Stimulated activated CD4-positive, alpha-beta T cell treated with anti-CD3 and anti-CD28 coated beads, Interleukin-15, amount 100 ng/mL, for 1 hour (primary cell): ENCODE measurements at places on chromosomes 7 and 10.

- no peak for DNase-seq
Measured at GRCh38 chr10:3548702-3549101, 236.3 kb downstream of the KLF6 start.

DNA sequence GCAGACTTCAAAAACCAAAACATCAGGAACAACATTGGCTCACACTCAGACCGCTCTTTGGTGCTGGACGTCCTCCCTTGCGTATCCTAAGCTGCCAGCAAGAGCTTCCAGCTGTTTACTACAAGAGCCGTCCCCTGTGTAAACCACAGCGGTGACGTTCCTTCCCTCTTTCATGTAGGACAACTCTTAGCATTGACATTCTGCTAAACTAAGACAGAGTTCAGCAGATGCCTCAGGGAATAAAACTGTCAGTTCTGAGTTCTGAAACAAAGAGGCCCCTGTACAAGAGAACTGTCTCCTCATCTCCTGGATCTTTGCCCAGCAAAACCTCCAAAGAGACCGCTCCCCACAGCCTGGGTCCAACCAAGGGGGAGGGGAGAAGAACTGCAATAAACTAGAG, 57.8 kb upstream of the OPALIN start:
- no peak for DNase-seq

DNA sequence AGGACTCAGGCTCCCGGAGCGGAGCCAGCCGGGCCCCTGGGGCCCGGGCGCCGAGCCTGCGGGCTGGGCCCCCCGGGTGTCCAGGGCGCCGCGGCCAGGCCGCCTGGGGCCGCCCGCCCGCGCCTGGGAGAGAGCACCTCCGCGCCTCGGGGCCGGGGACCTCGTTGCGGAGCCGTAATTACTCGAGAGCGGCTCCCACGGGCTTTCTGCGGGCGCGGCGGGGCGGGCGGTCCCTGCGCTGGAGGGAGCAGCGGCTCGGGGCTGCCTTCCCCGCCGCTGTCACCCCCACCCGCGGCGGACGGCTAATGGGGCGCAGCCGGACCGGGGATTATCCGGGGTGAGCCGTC, 1.5 kb downstream of the GNB2 start:
- DNase-seq: no peak

GRCh38 chr7:98964596-98964995, 86.3 kb downstream of the TRRAP start:
- no peak for DNase-seq

DNA sequence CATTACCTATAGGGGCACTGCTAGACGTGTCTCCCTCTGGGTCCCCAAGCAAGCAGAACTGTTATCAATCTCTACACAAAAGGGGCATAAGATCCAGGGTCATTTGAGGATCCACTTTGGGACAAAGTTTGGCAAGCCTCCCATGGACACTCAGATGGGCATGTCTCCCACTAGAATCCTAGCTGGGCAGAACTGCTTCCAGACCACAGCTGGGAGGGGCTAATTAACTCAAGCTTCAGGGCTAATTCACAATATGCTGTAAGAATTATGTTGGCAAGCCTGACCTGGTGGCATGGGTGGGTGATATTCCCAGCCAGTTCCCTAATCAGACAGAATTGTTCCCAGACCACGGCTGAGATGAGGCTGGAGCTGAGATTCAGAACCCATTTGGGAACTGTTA, 738.4 kb upstream of the FZD8 start:
- DNase-seq: no peak

GRCh38 chr10:97664282-97664850, 22.7 kb downstream of the AVPI1 start:
- no peak for DNase-seq

GRCh38 chr10:130717083-130717482, 580.9 kb downstream of the GLRX3 start:
- no peak for DNase-seq

DNA sequence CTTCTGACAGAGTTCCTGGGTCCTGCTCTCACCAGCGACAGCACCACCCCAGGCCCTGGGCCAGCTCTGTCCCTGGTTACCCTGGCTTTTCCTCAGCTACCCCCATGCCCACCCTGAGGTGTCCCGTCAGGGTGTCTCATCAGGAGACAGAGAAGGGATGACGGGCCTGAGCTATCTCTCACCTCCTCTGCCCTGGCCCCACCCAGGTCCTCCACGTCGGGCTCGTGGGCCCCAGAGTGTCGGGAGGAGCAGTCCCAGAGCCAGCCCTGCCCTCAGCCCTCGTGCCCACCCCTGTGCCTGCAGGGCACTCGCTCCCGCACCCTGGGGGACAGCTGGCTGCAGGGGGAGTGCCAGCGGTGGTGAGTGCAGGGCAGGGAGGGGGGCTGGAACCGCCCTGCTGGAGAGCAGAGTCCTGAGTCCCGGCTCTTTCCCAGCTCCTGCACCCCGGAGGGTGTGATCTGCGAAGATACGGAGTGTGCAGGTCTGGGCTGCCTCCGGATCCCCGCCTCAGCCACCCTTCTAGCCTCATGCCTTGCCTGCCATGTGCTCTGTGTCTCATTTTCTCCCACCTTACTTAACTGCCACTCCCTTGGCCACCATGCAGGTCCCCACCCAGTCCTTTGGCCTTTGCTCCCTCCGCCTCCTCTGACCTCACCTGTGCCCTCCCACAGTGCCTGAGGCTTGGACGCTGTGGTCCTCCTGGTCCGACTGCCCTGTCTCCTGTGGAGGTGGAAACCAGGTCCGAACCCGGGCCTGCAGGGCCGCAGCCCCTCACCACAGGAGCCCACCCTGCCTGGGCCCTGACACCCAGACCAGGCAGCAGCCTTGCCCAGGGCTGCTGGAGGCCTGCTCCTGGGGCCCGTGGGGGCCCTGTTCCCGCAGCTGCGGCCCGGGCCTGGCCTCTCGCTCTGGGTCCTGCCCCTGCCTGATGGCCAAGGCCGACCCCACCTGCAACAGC, 16.7 kb upstream of the ZNF862 start:
- DNase-seq: no peak

GRCh38 chr7:43921423-43921822, 4.8 kb upstream of the UBE2D4 start:
- DNase-seq: no peak

DNA sequence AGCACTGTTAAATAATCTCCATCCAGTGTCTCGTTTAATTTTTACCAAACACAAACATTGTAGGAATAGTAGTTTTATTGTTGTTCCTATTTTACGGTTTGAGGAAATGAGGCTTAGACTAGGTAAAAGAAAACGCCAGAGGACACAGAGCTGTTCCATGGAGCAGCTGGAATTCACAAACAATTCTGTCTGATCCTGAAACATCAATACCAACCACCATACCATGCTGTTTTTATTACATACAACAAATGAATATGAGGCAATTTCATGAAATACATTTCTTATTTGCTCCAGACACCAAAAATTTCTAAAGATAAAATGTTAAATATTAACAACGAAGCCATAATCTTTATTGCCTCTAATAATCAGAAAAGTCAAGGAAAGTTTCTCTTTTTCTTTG, 9.4 kb downstream of the MALRD1 start:
- no peak for DNase-seq
